Fibroblast of gingiva (primary cell): ENCODE measurements at places on chromosomes 2 and 18.

DNA sequence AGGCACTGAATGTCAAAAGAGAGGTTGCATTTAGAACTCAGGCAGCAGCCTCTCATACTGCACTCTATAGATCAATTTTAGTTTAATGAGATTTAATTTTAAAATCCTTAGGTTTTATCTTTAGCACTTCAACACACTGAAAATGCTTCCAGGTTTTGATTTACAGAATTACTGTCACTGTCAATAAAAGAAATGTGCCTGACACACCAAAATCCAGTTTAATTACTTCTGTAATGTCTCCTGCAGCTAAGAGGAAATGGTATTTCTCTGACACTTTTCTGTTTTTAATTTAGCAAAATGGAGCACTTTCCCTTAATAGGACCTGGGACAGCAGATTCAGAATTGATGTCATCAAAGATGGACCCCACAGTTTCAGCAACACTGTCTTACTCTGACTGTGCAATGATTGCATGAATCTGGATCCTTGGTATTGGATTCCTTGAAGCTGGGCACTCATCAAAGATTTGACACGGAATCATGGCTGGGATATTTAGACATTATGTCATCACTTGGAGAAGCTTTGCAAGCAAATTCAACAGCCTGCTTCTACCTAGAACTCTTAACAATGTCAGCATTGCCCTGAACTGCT is 576.5 kb downstream of the NRXN1 start:
- no peak for DNase-seq

DNA sequence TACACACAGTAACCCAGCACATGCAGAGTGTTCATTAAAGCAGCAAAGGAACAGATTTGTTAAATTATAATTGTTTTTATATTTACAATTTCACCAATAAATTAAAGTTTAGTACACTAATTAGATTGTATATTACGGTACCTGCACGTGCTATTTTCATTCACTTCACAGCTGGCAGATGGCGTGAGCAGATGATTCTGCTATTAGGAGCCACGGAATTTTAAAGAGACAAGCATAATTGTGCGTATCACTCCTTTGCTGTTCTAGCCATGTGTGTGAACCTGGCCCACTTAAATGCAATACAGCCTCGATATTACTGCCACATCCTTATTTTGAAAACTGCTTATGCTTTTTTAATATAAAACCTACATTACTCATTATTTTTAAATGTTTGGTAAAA is 332.8 kb upstream of the SOX11 start:
- DNase-seq = no peak

DNA sequence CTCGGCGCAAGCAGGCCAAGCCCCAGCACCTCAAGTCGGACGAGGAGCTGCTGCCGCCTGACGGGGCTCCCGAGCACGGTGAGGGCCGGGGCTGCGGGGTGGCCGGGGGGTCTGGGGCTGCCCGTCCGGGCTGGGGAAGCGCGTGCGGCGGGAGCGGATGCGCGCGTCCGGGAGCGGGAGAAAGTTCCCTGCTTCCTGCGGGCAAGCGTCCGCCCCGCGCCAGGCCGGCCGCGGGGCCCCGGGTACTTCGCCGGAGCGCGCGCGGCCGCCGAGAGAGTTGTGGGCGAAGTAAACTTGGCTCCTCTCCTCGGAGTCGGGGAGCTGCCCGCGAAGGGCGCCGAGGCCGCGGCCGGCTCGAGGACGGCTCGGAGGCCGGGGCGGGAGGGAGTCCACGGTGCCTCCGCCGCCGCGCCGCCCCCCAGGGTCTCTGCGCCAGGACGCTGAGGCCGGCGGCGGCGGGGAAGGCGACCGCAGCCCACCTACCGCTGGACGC is 707 bp downstream of the SALL3 start:
- DNase-seq = no peak

- peak; percentile 19 for DNase-seq
These were observed 55.9 kb upstream of the APCDD1 start for GRCh38 chr18:10398571-10398970.

GRCh38 chr18:75441896-75442295 is 14.4 kb upstream of the SMIM21 start:
- DNase-seq = no peak

GRCh38 chr2:197209246-197209645 is 101.3 kb downstream of the ANKRD44 start:
- no peak for DNase-seq
